Naive B cell (primary cell): ENCODE measurements at places on chromosomes 2 and 18.
A peak's percentile ranks its signal among the peaks of the same experiment; 100 is the strongest.

DNA sequence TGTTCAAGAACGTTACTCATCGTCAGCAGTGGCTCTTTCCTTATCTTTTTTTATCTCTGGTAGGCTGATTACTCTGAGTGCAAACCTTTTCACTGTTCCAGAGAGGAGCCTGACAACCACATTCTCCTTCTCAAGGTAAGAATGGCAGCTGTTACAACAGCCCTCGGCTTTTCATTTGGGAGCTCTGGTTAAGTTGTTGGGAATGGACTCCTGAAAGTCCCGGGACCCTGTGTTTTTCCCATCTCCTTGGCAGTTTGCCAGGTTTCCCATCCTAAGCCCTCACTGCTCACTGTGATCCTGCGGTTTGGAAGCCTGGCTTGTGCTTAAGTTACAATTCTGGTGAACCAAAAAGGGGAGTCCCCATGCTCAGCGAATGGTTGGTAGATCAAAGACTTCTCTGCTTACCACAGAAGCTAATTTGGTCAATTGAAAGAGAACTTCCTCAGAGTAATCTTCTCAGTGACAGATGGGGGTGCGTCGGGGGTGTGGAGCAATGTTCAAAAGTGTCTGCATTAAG is 122.3 kb downstream of the LYPD6B start:
- peak; percentile 5 for DNase-seq

DNA sequence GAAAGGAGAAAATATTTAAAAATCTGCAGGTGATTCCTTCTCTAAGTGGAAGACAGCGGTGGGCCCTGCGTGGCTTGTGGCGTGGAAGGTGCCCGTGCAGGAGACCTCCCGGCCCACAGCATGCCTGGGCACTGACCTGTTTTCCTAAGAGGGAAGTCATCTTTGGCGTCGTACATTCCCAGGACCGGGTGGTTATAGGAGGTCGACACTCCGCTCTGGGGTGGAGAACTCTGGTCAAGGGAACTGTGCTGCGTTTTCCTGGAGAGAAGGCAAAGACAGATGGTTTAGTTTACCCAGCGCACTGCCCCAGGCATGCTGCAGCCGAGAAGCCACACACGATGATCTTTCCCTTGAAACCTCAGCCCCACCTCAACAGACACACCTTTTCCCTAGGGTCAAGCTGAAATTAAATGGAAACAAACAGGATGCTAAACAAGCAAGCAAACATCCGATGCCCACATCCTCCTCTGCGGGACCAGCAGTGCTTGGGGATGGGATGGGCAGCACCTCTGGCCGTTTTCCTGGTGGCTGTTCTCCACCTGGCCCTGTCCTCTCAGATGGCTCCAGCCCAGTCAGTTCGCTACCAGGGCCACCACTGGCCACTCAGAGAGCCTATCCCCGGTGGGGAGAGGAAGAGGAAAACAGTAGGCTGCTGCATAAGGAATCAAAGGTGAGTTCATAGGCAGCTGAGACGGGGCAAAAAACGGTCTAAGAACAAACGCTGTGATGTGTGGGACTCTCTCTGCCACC is 244.1 kb downstream of the HDAC4 start:
- DNase-seq: no peak

DNA sequence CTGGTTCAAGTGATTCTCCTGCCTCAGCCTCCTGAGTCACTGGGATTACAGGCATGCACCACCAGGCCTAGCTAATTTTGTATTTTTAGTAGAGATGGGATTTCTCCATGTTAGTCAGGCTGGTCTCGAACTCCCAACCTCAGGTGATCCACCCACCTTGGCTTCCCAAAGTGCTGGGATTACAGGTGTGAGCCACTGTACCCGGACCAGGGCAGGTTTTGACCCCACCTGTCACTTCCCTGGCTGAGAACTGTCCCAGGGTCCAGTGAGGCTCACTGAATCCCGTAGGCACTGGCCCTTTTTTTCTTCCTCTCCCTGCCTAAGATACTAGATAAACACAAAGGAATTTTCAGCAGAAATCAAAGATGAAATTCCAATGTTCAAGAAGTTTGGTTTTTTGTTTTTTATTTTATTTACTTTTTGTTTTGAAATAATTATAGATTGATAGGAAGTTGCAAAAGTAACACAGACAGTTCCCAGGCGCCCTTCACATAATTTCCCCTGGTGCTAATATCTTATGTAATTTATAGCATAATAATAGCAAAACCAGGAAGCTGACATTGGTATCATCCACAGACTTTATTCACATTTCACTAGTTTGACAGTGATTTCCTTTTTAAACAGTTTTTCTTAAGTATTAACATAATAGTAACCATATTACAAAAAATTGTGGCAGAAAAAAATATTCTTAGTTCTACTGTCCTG is 52.4 kb upstream of the B3GNT7 start:
- no peak for DNase-seq

DNA sequence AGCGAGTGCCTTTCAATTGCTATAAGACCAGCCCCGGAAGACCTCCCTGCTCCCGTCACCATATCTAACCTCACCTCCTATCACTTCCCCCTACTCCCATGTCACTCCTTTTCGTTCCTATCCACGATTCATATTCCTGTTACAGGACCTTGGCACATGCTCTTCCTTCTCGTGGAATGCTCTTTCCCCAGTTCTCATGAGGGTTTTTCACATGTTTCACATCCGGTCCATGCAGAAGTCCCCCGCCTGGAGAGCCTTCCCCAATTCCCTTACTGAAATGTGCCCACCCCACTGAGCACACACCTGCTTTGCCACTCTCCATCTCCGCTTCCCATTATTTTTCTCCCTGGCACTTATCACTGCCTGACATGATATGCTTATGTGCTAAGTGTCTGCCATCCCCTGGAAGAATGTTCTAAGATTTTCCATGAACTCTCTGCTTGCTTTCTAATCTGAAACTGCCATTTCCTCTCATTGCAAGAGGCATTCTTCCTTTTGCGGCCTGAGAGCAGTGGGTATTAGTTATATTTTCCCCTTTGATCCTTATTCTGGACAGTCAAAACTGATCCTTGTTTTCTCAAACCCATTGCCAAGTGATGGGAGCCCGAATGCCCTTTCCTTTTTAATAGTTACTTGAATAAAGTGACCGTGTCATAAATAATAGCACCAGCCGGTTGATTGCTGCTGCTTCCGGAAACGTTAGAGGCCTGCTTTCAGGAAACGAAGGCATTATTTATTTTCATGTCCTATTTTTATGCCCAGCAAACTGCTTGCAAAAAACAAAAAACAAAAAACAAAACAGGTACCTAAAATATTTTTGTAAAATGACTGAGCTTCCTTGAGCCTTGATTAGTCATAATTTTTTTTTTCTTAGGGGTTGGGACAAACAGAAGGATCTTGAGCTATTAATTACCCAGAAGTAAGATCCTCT is 127.9 kb downstream of the ZNF532 start:
- no peak for DNase-seq

DNA sequence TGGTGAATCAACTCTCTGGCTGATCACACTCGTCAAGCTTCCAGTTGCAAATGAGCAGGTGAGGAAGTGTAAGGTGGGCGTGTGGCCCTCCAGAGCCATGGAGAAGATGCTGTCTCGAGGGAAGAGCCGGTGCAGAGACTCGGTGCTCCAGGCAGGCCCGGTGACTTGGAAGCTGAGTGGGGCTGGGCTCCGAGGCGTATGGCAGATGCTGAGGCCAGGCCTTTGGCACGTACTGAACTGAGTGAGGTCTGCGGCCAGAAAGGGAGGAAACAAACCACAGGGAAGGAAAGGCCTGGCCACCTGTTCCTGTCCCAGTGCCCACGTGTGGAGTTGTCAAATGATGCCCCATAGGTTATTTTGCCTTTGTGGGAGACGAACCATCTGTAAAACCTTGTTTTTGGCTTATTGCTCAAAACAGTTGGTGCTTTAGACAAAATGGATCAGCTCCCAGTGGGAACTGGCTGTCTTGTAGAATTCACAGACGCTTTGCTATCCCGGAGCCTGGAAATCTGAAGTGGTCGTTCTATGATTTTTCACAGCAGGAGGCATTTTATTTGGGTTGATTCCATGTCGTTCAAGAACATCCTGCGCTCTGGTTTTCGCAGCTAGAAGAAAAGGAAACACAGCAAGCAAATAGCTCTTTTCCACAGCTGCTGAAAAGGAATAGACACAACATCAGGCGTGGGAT is 117.5 kb upstream of the TMEM18 start:
- DNase-seq: no peak

- no peak for DNase-seq
Observed at GRCh38 chr2:179449010-179449409, 184.4 kb upstream of the SESTD1 start.
